Glomerular endothelial cell (primary cell): ENCODE measurements at places on chromosomes 3 and 15. TPM values are rescaled to one million over a fixed set of nuclear protein-coding genes. Genes with fewer than 3 reads are reported as not detected.

The EIF3J gene
- 41.6 and 64.8 TPM in 2 replicates for total RNA-seq

The MKRN2OS gene
- not detected in 2 replicates for total RNA-seq

The KNL1 gene
- 4.2 and 10.8 TPM in 2 replicates for total RNA-seq

The PP2D1 gene
- not detected in 2 replicates for total RNA-seq

The TMEM266 gene
- not detected in 2 replicates for total RNA-seq

The GOLGA6L4 gene
- total RNA-seq = 2.1 and 3.4 TPM in 2 replicates

The TMEM115 gene
- 67.2 and 77.0 TPM in 2 replicates for total RNA-seq

The GOLGA8A gene
- total RNA-seq = 13.2 and 37.2 TPM in 2 replicates

The PRICKLE2 gene
- total RNA-seq = 3.1 and 7.4 TPM in 2 replicates

The GATA2 gene
- total RNA-seq = 28.2 and 46.6 TPM in 2 replicates

The KNG1 gene
- not detected in 2 replicates for total RNA-seq

The ZNF609 gene
- total RNA-seq = 27.8 and 40.0 TPM in 2 replicates

The SAMMSON gene
- total RNA-seq = not detected in 2 replicates

The ARHGAP11A gene
- total RNA-seq = 7.7 and 8.2 TPM in 2 replicates

The ARID3B gene
- 3.4 and 7.6 TPM in 2 replicates for total RNA-seq

The PLA2G4E gene
- not detected in 2 replicates for total RNA-seq

The DNAH12 gene
- 0.12 and 0.92 TPM in 2 replicates for total RNA-seq

The RBP2 gene
- not detected in 2 replicates for total RNA-seq

The LRRC3B gene
- total RNA-seq = not detected in 2 replicates

The GRK7 gene
- not detected in 2 replicates for total RNA-seq

The ITIH4 gene
- total RNA-seq = 0.29 TPM in 1 of 2 replicates, not detected in the other

The SRGAP3 gene
- 0.05 and 0.76 TPM in 2 replicates for total RNA-seq

The RPP25 gene
- total RNA-seq = 25.3 and 26.3 TPM in 2 replicates

The GPD1L gene
- 8.3 and 9.2 TPM in 2 replicates for total RNA-seq

The RTP4 gene
- 0.78 and 4.6 TPM in 2 replicates for total RNA-seq

The ZNF660 gene
- total RNA-seq = 0.63 and 0.88 TPM in 2 replicates

The BSN gene
- total RNA-seq = 0.10 and 0.29 TPM in 2 replicates

The ANKRD34C gene
- total RNA-seq = not detected in 2 replicates

The CYP1A1 gene
- total RNA-seq = 2.0 and 3.7 TPM in 2 replicates

The SCG5 gene
- total RNA-seq = 3.7 and 4.4 TPM in 2 replicates

The CCNB2 gene
- total RNA-seq = 8.9 and 22.3 TPM in 2 replicates

The PIK3CB gene
- 11.9 and 19.7 TPM in 2 replicates for total RNA-seq

The GXYLT2 gene
- total RNA-seq = 2.7 and 4.8 TPM in 2 replicates

The ESYT3 gene
- not detected in 2 replicates for total RNA-seq

The FGD5 gene
- 72.1 and 109 TPM in 2 replicates for total RNA-seq

The DPPA2 gene
- total RNA-seq = not detected in 2 replicates

The GPR171 gene
- total RNA-seq = not detected in 2 replicates

The B2M gene
- 3,781 and 4,884 TPM in 2 replicates for total RNA-seq

The AGBL1 gene
- not detected in 2 replicates for total RNA-seq

The ZNF80 gene
- total RNA-seq = not detected in 2 replicates

The BLM gene
- total RNA-seq = 3.2 and 4.1 TPM in 2 replicates

The SKOR1 gene
- total RNA-seq = 0.19 TPM in 1 of 2 replicates, not detected in the other

The PLIN1 gene
- 0.35 TPM in 1 of 2 replicates, not detected in the other for total RNA-seq

The TMEM212 gene
- not detected in 2 replicates for total RNA-seq

The FAM3D gene
- 0.18 and 1.4 TPM in 2 replicates for total RNA-seq

The CCDC9B gene
- 11.8 and 20.0 TPM in 2 replicates for total RNA-seq

The CAND2 gene
- total RNA-seq = 2.6 and 3.7 TPM in 2 replicates

The ZNF35 gene
- 11.6 and 12.0 TPM in 2 replicates for total RNA-seq

The LEKR1 gene
- 0.34 TPM in 1 of 2 replicates, not detected in the other for total RNA-seq

The GOLGA8T gene
- total RNA-seq = 0.23 TPM in 1 of 2 replicates, not detected in the other

The IP6K1 gene
- 50.5 and 59.3 TPM in 2 replicates for total RNA-seq

The C3orf20 gene
- not detected in 2 replicates for total RNA-seq

The CCDC54 gene
- total RNA-seq = not detected in 2 replicates

The ADGRG7 gene
- not detected in 2 replicates for total RNA-seq

The FETUB gene
- total RNA-seq = not detected in 2 replicates

The CFAP92 gene
- 1.0 and 1.7 TPM in 2 replicates for total RNA-seq
